ENCODE measurements at places on chromosomes 7 and 10.

GRCh38 chr7:64046041-64046389, 781 bp downstream of the ZNF727 start:
- no peaks in the 10 kb centered on the region for H3K27me3 ChIP-seq
- H3K4me1 ChIP-seq, result no peaks in the 10 kb centered on the region
- no peak overlapping the region for H3K27ac ChIP-seq
- H3K36me3 ChIP-seq, result no peaks in the 10 kb centered on the region
- no peak for DNase-seq
- H3K4me3 ChIP-seq, result no peak overlapping the region

- H3K4me3 ChIP-seq, result peak overlapping the region; percentile 90
- H3K36me3 ChIP-seq, result peaks cover 35% of the 10 kb centered on the region
- peak overlapping the region; percentile 71 for H3K27ac ChIP-seq
- peaks cover 54% of the 10 kb centered on the region for H3K4me1 ChIP-seq
- no peak for DNase-seq
Measured at GRCh38 chr10:110569736-110570135, 2.2 kb downstream of the SMC3 start.

DNA sequence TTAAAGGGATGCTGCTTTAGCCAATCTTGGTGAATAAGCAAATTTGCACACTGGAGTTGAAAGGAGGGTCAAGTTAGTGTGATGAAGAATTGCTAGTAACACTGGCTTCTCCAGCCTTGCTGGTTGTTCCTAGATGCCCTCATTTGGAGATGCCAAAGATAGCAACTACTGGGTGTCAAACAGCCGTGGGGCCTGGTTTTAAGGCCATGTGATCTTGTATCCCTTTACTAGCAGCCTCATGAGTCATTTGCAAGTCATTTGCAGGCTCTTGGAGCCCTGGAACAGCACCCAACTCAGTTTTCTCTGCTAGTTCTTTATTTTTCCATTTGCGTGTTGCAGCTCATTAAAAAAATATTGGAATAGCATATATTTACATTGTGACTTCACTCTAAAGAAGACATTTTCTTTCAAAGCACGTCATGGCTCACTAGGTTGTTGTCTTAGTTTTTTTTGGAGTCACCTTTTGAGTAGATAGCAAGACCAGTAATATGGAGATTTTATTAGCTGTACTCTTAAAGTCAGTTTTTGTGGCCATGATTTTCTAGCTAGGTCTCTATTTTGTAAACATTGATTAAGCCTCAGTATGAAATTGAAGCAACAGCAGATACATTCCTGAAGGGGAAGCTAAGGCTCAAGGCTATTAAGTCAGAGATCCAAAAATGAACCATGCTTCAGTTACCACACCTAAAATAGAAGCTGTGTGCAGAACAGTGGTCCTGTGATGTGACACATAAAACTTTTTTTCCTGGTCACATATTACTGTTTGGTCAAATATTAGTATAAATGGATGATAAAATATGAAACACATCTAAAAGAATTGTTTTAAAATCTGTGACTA, 1.3 kb downstream of the LSMEM1 start:
- no peak overlapping the region for H3K27ac ChIP-seq
- DNase-seq, result no peak
- H3K36me3 ChIP-seq, result peaks cover 14% of the 10 kb centered on the region
- peaks cover 8% of the 10 kb centered on the region for H3K4me1 ChIP-seq
- no peaks in the 10 kb centered on the region for H3K27me3 ChIP-seq

- no peak for DNase-seq
- H3K36me3 ChIP-seq, result no peaks in the 10 kb centered on the region
- no peak overlapping the region for H3K27ac ChIP-seq
- peaks cover 6% of the 10 kb centered on the region for H3K27me3 ChIP-seq
- peaks cover 4% of the 10 kb centered on the region for H3K4me1 ChIP-seq
Measured at GRCh38 chr10:114899982-114900381, 38.0 kb upstream of the TRUB1 start.

GRCh38 chr10:110137142-110137545, 70.3 kb upstream of the MXI1 start:
- no peak overlapping the region for H3K4me3 ChIP-seq
- H3K27me3 ChIP-seq, result no peaks in the 10 kb centered on the region
- H3K4me1 ChIP-seq, result peaks cover 31% of the 10 kb centered on the region
- H3K27ac ChIP-seq, result no peak overlapping the region
- H3K36me3 ChIP-seq, result peaks cover 14% of the 10 kb centered on the region
- DNase-seq, result no peak

- H3K36me3 ChIP-seq, result no peaks in the 10 kb centered on the region
- peaks cover 9% of the 10 kb centered on the region for H3K4me1 ChIP-seq
- no peaks in the 10 kb centered on the region for H3K27me3 ChIP-seq
- no peak overlapping the region for H3K4me3 ChIP-seq
- no peak overlapping the region for H3K27ac ChIP-seq
- DNase-seq, result peak; percentile 14
Measured at GRCh38 chr7:77393261-77393660, 22.9 kb downstream of the GSAP start.
